Heart left ventricle (tissue), 16 donors: ENCODE measurements at places on chromosomes 11 and 22.

GRCh38 chr22:30457981-30458380 is 13.8 kb downstream of the SEC14L3 start:
- DNase-seq: no peak

DNA sequence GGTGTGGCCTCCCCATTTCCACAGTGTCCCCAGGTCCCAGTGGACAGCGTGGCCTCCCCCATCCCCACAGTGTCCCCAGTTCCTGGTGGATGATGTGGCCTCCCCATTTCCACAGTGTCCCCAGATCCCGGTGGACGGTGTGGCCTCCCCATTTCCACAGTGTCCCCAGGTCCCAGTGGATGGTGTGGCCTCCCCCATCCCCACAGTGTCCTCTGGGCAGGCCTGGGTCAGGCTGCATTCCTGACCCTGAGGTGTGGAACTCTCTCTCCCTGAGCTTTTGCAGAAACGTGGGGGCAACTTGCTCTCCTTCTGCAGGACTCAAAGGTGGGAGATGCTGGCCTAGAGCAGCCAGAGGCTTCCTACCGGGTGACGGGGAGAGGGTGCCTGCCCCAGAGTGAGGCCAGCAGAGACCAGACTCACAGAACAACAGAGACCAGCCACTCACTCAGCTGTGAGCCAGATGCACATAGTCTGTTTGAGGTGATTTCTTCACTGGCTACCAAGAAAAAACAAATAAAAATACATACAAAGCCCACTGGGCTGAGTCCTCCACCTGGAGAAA is 85.8 kb upstream of the FGF3 start:
- DNase-seq: peak; percentile 9

DNA sequence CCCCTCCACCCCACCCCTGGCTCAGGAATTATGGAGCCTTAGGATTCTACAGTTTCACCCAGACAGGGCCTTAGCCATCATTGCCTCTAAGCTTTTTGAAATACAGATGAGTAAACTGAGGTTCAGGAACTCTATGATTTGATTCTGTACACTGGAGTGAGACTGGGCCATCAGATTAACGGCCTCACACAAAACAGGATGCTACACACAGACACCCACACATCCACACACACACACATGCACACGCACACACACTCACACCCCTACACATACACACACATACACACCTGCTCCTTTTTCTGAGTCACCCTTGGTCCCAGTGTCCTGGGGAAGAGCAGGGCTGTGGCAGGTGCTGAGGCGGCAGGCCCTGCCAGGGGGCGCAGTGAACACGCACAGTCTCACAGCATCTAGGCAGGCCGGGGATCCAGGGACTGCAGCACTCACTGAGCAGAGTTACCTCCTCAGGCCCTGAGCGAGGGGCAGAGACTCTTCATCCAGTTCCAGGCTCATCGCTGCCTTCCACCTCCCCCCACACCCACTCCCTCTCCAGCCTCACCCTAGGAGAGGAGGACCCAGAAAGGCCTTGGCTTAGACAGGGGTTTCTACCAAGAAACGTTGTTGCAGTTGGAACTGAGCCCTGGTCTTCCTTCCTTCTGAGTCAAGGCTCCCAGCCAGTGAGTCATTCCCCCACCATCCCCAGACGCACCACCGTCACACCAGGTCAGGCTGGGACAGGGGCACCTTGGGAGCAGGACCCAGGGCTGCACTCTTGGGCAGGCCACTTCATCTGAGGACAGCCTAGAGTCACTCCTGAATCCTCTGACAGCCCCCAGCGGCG is 89.8 kb upstream of the PARVA start:
- peak; percentile 63 for DNase-seq

GRCh38 chr11:2149864-2150847 is 10.9 kb downstream of the INS start:
- DNase-seq: no peak

GRCh38 chr11:46065681-46066080 is 55.6 kb downstream of the PHF21A start:
- no peak for DNase-seq

GRCh38 chr11:111402411-111402810 is 23.3 kb upstream of the POU2AF1 start:
- DNase-seq: no peak

DNA sequence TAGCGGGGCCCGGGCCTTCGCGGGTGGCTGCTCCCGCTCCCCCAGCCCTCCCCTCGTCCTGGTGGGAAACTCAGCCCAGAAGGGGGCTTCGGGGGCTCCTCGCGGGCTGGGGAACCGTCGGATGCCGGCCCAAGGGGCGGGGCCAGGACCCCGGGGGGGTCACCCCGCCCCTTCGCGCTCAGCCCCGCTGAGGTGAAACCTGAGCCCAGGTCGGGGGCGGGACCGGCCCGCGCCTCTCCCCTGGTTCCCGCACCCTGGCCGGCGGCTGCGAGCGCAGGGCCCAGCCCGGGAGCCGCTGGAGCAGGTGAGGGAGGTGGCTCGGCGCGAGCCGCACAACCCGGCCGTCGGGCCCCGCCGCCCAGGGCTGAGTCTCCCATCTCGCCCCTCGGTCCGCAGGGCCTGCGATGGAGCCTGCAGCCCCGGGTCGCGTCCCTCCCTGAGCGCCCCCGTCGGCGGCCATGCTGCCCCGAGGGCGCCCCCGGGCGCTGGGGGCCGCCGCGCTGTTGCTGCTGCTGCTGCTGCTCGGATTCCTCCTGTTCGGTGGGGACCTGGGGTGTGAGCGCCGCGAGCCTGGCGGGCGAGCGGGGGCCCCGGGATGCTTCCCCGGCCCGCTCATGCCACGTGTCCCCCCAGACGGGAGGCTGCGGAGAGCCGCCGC is at the start of gene LARGE2:
TSS of gene LARGE2 (plus strand) at position 232 of the 658 bp plus-strand sequence. CDS start at position 459, 227 bp downstream.
- no peak for DNase-seq

- DNase-seq: no peak
Measured at GRCh38 chr22:27984001-27984695, 65.1 kb upstream of the PITPNB start.

GRCh38 chr11:47361419-47361818 is 8.9 kb upstream of the MYBPC3 start:
- no peak for DNase-seq

- peak; percentile 11 for DNase-seq
Measured at GRCh38 chr11:17752144-17752543, 17.6 kb downstream of the KCNC1 start.

- DNase-seq: peak; percentile 78
Measured at GRCh38 chr11:72091292-72091691, 10.6 kb downstream of the LRRC51 start.

- DNase-seq: no peak
Measured at GRCh38 chr11:15918674-15919073, 437.7 kb downstream of the SOX6 start.

GRCh38 chr22:46336119-46337078 is 885 bp downstream of the TRMU start:
- DNase-seq: no peak

DNA sequence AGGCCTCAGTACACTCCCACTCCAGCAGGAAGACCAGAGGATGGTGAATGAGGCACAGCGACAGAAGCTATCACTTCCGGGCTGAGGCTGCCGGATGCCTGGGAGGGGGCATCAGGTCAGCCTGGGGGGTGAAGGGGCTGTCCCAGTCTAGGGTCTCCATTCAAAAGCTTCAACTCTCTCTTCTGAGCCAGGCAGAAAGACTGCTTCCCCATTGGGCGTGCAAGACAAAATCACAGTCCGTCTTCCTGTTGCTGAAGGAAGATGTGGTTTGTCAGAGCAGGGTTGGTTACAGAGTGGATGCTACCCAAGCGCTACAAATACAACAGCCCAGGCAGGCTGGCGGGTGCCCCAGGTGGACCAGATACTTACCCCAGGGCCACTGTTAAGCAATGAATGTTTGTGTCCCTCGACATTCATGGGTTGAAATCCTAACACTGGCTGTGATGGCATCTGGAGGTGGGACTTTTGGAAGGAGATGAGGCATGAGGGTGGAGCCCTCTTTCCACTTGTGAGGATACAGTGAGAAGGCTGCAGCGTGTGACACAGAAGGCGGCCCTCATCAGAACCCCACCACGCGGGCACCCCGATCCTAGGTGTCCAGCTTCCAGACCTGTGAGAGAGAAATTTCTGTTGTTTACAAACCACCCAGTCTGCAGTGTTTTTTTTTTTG is 12.0 kb downstream of the UPK3A start:
- no peak for DNase-seq

DNA sequence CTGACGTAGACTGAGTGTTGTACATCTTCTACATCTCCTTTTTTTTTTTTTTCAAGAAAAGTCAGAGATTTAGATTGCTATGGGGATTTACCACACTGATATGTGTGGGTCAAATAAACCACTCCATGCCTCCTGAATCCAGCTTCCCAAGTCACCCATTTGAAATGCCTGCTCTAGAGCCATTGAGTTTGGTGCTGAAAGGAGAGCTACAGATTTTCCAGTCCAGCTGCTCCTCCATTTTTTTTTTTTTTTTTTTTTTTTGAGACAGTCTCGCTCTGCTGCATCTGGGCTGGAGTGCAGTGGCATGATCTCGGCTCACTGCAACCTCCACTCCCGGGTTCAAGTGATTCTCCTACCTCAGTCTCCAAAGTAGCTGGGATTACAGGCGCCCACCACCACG is 115.2 kb upstream of the TIMP3 start:
- DNase-seq: no peak

DNA sequence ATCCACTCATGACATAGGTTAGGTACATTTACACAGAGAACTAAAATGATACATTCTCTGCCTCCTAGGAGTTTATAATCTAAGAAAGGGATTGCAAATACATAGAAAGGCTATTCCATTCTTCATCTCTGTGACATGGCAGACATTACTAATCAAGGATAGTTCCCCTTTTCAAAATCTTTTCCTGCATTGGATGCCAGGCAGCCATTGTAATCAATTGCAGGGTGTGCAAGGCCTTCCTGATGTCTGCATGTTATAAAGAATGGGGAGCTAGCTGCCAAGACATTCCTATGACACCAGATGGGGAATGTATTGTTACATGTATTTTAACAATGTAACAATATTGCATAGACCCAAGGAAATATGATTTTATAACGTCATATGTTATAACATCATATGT is 82.0 kb downstream of the KIRREL3 start:
- no peak for DNase-seq

GRCh38 chr22:44516841-44517240 is 18.8 kb upstream of the RTL6 start:
- no peak for DNase-seq

DNA sequence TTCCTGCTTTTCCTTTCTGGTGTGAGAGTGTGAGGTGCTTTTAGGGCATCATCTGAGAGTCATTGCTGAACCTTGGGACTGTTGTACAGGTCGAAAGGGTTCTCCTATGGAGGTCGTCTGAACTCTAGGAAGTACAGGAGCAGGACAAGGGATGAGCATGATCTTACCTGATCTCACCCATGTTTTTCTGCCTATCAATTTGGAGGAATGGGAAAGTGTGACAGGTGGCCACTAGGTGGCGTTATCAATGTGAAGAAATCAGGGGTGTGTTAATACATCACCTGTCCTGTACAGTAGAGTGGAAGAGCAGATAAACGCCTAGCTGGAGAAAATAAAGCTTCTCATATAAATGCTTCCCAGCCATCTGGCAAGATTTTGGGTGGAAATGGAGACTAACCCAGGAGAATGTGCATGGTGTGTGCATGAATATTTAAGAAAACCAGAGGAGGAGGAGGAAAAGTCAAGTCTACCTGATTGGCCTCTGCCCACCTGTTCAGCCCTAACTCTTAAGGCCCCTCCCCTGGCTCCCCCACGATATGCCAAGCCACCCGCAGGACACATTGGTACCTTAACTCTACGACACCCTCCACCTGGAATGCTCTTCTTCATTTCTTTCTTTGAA is 72.0 kb upstream of the NARS2 start:
- DNase-seq: no peak

GRCh38 chr11:76469141-76469540 is 24.3 kb downstream of the EMSY start:
- no peak for DNase-seq

DNA sequence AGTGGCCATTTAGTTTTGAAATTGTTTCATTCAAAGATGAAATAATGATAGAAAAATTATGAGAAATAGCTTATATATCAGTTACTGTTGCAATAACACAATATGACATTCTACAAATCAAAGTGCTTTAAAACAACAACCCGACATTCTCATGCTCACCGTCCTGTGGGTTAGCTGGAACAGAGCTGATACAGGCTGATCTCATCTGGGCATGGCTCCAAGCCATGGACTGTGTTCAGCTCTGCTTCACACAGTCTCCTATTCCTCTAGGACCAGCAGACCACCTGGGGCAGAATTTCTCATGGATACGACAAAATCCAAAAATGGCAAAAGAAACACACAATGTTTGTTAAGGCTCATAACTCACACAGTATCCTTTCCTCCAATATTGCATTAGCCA is 178.6 kb downstream of the CNTN5 start:
- no peak for DNase-seq

GRCh38 chr11:17389211-17389956 is 925 bp upstream of the KCNJ11 start:
- DNase-seq: peak; percentile 74

DNA sequence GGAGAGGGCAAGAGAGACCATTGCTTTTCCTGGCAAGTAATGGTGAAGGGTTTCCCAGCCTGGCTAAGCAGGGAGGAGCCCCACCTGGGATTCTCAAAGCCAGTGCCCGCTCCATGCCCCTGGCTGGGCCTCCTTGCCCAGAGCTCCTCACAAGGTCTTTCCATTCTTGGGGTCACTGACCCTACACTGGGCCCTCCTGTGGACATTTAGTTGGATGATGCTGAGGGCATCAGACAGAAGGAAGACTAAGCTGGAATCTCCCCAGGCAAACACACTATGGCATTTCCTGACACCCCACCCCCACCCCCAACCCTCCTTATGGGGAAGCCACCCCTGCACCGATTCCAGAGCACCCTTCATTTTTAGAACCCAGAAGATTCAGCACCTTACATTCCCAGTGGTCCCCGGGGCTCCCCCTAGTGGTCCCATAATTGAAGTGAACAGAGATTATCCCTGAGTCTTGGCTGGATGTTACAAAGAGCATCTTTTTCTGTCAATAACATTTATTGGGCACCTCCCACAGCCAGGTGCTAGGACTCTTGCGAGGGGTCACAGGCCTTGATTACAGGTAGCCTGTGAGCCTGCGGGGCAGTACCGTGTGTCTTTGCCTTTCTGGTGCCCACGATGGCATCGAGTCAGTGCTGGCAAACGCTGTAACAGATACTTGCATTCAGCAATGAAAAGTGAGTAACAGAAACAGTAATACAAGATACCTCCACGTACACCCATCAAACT is 548.5 kb downstream of the BUD13 start:
- DNase-seq: peak; percentile 63

- no peak for DNase-seq
Measured at GRCh38 chr11:46414879-46415278, 23.3 kb upstream of the CHRM4 start.

DNA sequence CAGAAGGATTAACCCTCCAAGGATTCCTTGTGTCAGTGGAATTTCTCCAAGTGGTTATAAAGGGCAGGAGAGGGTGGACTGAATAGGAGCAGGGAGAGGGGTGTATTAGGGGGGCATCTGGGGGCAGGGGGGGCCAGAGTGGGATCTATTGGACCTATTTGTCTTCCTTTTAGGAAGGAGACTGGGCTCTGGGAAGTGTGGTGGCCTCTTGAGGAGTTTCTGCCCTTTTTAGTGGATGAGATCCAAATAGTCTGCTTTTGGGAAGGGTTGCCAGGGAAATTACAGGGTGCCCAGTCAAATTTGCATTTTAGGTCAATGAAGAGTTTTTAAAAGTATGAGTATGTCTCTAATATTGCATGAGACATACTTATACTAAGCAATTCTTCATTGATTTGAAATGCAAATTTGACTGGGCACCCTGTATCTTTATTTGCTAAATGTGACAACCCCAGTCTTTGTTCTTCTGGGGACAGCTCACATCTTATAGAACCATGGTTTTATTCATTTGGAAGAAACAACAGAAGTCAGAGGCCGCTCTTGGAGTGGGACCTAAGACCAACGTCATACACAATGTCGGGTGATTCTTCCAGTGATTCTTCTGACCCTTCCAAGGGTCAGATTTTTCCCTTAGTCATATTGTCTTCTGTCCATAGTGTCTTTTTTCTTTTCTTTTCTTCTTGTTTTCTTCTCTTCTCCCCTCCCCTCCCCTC is 429 bp upstream of the SLC22A6 start:
- no peak for DNase-seq
